ENCODE measurements at places on chromosomes 1 and 21.
A peak's percentile ranks its signal among the peaks of the same experiment; 100 is the strongest.

DNA sequence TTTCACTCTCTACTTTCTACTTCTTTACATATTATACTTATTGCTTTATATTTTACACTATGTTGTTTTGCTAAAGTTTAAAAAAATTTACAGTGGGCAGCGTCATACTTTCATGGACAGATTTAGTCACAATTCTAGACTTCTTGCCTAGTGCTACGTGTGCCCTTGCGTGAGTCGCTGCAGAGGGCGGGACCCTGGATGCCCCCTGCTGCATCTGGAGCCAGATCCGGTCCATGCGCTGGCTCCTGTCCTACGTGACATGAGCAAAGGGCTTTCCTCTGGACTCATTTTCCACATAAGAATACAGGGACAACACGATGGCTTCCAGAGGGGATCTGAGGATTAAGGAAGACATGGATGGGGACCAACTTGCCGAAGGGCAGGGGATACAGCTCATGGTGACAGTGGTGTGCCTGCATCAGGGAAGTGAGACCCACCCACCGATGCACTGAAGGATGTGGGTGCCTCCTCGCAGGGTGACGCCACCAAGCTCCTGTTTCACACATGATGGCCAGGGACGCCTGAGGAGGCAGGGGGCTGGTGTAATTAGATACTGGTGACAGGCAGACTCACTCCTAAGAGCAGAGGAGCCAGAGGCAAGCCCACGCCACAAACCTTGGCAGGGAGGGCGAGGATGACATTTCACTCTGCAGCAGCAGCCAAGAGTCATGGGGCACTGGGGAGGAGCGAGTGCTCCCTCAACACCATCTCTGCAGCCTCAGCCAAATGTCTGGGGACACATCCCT lies 86.6 kb downstream of the DMRTB1 start:
- no peak for DNase-seq

DNA sequence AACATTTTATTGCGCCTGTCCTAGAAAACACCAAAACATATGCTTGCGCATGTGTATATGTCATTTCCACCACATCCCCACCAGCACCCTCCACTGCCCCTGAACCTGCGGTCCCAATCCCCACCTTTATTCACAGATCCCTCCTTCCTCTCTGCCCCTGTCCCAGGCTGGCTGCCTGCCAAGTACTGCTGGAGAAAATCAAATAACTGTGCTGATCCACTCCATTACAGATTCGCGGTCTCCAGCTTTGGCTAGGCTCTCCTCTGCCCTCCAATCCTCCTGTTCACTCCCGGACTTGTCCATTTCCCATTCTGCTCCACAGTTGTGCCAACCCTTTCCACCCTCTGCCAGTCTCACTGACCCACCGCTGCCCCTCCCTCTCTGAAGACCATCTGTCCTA lies 59.3 kb upstream of the GJB5 start:
- DNase-seq = no peak

GRCh38 chr1:1869469-1869868 lies 21.4 kb downstream of the GNB1 start:
- no peak for DNase-seq

- no peak for DNase-seq
Measured at GRCh38 chr1:95384567-95384966, 150.6 kb downstream of the RWDD3 start.

- DNase-seq = no peak
Measured at GRCh38 chr1:24636661-24637357, 6.3 kb upstream of the SRRM1 start.

GRCh38 chr1:227548119-227548397 lies 15.3 kb upstream of the ZNF678 start:
- DNase-seq = no peak

DNA sequence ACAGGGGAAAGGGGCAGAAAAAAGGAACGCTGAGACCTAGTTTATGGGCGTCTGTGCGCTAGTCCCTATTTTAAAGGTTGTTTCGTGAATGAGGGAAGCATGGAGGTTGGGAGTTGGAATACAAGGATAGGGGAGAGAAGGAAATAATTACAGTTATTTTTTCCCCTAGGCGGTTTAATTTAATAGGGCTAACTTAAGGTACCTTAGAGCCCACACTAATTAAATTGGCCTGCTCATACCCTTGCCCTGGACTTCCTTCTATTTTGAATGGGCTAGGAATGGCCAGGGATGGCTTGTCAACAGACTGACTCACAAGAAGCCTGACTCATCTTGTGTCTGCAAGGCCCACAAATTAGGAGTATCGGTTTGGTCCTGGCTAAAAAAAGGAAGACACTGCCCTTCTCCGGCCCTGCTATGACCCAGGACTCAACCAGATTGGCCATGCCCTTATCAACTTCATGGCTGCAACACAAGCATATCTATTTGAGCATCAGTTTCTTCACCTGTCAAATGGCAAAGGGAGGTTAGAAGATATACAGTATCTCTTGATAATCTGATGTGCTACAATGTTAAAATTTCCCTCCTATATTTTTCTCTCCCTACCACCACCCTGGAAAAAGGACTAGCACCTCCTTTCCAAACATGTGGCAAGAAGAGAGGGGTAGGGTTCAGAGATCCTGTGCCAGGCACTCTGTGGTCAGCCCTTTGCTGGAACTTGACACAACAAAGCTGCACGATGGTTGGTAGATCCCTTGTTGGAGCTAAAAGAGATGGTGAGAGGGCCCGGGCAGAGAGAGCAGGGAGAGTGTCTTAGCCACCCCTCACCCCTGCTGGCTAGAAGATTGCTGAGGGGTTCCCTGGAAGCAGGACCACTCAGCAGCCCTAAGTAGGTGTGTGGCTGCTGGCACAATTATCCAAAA lies 2.2 kb upstream of the SSBP3 start:
- DNase-seq = peak; percentile 59

- no peak for DNase-seq
Measured at GRCh38 chr1:167641786-167642500, 11.9 kb downstream of the RCSD1 start.

DNA sequence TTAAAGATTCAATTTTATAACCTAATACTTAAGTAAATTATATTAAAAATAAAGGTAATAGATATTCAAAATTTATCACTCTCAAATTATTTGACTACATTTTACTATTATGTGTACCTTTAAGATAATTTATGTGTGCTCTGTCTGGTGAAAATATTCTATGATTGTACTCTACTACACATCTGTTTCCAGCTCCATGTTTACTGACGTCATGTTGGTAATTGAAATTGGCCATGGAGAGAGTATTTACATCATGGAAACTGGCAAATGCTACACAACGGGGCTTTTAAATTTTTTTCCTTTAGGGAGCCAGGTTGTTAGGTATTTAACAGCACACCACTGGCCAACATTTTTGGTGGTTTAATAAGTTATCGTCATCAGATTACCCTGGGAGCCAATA lies 204.5 kb upstream of the KIAA0040 start:
- DNase-seq = no peak

GRCh38 chr1:67735806-67736627 lies 51.0 kb downstream of the GADD45A start:
- peak; percentile 84 for DNase-seq

GRCh38 chr21:39804240-39804639 lies 59.3 kb downstream of the IGSF5 start:
- no peak for DNase-seq

DNA sequence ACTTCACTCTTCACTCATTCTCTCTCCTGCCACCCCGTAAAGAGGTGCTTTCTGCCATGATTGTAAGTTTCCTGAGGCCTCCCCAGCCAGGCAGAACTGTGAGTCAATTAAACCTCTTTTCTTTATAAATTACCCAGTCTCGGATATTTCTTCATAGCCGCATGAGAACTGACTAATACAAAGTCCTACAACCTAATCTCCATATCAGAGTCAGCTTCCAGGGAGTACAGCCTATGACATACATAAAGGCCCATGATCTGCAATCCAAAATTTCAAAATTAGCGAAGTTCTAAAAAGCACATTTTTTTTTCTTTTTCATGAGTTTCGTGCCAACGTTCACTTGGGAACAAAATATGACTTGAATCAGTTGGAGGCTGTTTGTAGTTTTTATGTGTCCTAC lies 256.9 kb upstream of the DUSP10 start:
- no peak for DNase-seq

DNA sequence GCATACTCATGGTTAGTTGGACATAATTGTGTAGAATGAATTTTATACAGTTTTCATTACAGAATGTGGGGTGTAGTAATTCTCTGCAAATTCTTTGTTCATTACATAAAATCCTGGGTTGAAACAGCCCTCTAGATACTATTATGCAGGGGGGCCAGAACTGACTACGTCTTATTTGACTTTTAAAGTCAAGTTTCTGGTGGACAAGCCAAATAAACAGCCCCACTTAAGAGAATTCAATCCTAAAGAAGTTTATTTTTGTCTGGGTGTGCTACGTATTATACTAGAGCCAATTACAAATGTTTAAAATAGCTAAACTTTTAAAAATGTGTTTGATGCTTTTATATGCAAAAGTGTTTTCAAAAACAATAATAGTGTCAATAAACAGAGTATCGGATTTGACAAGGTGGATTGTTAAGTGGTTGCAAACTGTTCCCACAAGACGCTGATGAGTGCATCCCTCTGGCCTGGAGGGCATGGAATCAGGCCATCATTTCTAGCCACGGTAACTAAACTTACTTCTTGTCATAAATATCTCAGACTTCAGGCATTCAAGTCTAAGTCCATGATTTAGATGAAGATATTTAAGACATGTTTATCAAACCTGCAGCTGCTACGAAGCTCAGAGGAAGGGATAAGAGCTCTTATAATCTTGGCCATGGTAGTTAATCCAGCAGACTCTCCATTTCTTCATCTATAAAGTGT lies 646.3 kb downstream of the KIF26B start:
- no peak for DNase-seq

DNA sequence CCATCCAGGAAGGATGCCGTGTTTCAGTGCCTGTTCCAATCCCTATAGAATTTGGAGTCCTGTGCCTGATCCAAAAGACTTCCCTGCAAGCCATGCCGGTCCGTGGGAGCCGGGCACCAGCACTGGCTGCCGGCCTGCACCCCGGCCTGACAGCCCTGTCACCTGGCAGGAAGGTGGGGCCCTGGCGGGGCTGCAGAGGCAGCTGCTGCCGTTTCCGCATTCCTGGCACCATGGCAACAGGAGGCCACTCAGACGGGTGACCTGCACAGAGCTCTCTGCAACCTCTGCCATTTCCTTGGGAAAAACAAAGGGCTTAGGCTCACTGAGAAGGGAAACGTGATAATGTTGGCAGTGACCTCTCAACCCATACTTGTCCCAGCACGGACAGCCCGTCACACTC lies 63.2 kb upstream of the TMEM51 start:
- peak; percentile 14 for DNase-seq

- DNase-seq = no peak
Measured at GRCh38 chr1:223229756-223230155, 86.7 kb upstream of the TLR5 start.

- no peak for DNase-seq
Measured at GRCh38 chr1:108848806-108849205, 8.1 kb downstream of the AKNAD1 start.

- no peak for DNase-seq
Measured at GRCh38 chr1:35350872-35351271, 82.4 kb downstream of the ZMYM4 start.

- DNase-seq = peak; percentile 38
Measured at GRCh38 chr1:66300972-66301451, 232.9 kb upstream of the SGIP1 start.

GRCh38 chr1:162361349-162361748 lies 15.3 kb downstream of the SPATA46 start:
- DNase-seq = no peak

GRCh38 chr1:243977094-243977493 lies 74.0 kb upstream of the ZBTB18 start:
- no peak for DNase-seq

GRCh38 chr21:45593162-45594022 lies 50.1 kb upstream of the PCBP3 start:
- no peak for DNase-seq

DNA sequence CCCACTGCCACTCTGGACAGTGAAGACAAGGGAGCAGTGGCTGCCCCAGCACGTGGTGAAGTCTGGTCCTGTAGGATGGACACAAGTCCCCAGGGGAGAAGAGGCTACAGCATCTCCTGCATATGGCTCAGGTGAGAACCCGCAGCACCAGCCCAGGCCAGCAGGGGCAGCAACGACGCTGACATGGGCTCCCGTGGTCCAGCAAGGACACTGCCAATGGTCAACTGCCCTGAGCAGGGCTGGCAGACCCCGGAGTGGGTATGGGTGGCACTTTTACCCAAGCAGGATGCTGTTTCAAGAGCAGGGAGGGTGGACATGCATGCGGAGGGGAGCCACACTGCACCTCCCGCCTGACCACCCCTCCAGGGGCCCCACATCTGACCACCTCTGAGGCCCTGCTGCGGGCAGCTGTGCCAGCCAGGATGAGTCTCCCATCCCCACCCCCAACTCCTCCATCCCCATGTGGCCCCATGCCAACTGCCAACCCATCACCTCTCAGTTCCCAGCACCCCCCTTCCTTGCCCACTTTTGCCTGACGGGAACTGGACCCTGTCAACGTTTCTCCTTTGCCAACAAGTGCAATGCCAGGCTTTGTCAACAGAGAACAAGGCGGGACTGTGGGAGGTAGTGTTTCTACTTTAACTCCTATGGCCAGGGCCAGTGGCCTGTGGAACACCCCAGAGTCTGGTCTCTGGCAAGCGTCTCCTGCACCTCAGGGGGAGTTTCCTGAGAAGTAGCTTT lies 8.6 kb downstream of the MORN1 start:
- DNase-seq = no peak

- no peak for DNase-seq
Measured at GRCh38 chr1:3312310-3312897, 142.1 kb upstream of the ARHGEF16 start.

GRCh38 chr1:114386129-114387009 lies 124.6 kb downstream of the TRIM33 start:
- DNase-seq = no peak

DNA sequence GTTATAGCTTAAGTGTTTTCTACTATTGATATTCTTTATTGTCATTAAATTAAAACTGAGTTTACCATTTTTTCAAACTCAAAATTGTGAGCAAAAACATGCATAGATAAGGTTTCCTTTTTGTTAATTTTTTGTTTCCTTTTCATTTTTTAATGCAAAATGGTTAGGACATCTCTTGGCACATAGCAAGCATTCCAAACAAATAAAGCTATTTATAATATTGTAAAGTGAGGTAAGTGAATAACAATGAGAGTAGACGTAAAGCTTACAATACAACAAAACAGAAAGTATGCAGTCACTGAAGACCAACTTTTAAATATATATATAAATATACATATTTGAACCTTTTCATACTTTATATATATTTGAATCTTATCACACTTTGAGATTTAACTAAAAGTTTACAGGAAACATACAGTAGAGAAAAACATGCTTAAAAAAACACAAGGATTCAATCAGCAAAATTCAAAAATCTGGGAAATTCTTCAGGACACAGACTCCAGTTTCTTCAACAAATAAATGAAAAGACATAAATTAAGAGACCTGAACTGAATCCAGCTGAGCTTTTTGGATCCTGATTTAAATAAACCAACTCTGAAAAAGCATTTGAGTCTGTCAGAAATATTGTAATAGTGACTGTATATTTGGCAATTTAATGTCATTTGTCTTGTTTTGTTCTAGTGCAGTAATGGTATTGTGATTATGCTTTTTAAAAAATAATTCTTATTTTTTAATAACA lies 67.5 kb upstream of the SAMSN1 start:
- DNase-seq = no peak

- no peak for DNase-seq
Measured at GRCh38 chr1:206680279-206680678, 4.4 kb upstream of the MAPKAPK2 start.

All from RCC 7860 (cell line).